ENCODE measurements at places on chromosomes 5 and 9. TPM values are rescaled to one million over a fixed set of nuclear protein-coding genes. Genes with fewer than 3 reads are reported as not detected.

Gene PTGS1
- polyA plus RNA-seq, result 8.3 TPM

Gene CARD6
- polyA plus RNA-seq, result 6.7 TPM

Gene CDH9
- not detected for polyA plus RNA-seq

Gene TNFSF8
- 2.0 TPM for polyA plus RNA-seq

Gene ANKRD18A
- polyA plus RNA-seq, result not detected

Data from adipose tissue (tissue), 3 donors.